AG04449 (cell line): ENCODE measurements at places on chromosomes 1 and 21.
A peak's percentile ranks its signal among the peaks of the same experiment; 100 is the strongest.

GRCh38 chr1:65297706-65298105 lies 11.6 kb upstream of the DNAJC6 start:
- no peak for DNase-seq

GRCh38 chr1:33762962-33763361 lies 100.9 kb upstream of the HMGB4 start:
- DNase-seq, result peak; percentile 38

- no peak for DNase-seq
These were observed 15.7 kb upstream of the EDEM3 start for GRCh38 chr1:184770181-184770979.

DNA sequence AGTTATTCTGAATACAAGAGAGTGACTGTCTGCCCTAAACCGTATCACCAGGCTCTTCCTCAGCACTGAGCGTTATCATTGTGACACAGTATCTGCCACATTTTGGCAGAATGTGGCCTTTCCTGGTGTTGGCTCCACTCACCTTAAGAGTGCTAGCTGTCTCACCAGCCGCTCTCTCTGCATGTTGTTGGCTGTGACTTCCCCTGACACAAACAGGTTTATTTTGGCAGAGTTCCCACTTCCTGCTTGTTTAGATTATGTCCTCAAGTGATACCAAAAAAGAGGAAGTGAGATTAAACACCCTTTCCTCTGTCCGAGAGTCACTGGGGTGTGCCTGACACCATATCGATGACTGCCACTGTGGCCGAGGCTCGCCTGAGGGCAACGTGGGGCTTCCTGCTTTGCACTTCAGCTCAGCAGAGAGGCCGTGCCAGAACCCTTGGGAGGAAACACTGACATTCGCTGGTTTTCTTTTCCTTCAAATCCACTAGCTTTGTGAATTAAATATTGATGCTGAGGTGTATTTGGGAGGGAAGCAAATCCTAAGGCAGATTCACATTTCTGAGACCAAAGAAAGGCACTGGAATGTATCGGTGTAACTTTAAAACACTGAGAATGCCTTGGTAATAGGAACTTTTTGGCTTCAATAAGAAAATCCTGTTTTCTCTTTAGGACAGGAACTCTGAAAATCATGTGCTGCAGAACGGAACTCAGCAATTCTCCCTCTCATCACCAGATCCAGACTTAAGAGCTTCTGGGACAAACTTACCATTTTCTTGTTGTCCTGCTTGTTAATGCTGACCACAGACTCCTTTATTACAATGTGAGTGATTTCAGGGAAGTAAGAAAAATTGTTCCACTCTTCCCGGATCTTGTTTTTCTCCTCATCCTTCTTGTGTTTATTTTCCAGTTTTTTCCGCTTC lies 102.1 kb downstream of the JAK1 start:
- no peak for DNase-seq

- DNase-seq, result no peak
These were observed 141.9 kb downstream of the SDCCAG8 start for GRCh38 chr1:243397613-243398321.

DNA sequence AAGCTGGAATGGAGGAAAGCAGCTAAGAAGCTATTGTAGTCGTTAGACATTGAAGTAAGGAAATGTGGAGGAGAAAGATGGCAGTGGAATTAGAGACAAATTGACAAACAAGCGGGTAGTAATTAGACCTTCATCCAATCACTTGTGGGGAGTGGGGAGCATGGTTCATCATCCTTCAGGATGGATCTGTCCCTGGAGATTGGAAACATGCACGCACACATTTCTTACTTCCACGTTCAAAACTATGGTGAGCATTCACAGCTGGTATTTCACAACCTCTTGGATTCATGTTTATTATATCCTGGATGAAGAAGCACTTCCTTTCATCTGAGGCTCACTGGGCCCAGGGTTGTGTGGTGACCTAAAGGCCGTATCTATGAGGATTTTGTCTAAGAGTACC lies 188.1 kb downstream of the ST6GALNAC3 start:
- no peak for DNase-seq

DNA sequence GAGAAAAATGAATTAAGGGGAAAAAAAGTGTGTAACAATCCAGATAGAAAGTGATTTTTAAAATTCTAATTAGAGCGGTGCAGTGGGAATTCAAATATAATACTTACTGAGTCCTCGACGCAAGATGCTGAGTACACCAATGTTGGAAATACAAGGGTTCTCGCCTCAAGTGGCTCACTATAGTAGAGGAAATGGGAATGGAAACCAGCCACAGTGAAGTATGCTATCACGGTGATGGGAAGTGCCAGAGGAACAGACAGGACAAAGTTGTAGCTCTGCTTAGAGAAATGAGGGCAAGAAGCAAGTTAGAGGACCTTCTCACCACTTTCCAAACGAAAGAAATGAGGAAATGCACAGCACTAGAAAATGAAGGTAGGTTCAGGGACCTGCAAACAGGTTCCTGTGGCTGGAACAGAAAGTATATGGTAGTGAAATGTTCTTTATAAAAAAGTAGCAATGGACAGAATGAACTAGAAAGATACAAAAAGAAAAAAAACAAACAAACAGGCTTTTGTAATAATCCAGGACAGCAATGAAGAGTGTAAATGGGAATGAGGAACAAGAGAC lies 13.5 kb downstream of the EGLN1 start:
- no peak for DNase-seq

- no peak for DNase-seq
These were observed 661.8 kb downstream of the MATN1 start for GRCh38 chr1:30061292-30062220.

GRCh38 chr1:61224609-61225008 lies 142.2 kb downstream of the NFIA start:
- no peak for DNase-seq

- no peak for DNase-seq
These were observed 47.7 kb downstream of the SYCP1 start for GRCh38 chr1:114902343-114902742.

DNA sequence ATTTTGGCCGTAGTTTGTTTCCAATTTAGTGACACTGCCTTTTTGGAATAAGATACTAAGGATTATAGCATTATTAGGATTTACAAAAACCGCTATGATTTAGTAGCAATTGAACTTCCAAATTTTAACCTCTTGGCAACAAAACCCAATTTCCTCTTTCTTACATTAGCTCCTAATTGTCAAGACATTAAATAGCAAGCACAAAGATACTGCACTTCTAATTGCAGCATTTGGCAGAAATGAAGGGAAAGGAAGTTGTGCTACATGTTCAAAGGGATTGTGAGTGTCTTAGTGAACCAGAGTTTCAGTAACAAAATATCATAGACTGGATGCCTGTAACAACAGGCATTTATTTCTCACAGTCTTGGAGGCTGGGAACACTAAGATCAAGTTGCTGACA lies 99.9 kb downstream of the NUF2 start:
- no peak for DNase-seq

DNA sequence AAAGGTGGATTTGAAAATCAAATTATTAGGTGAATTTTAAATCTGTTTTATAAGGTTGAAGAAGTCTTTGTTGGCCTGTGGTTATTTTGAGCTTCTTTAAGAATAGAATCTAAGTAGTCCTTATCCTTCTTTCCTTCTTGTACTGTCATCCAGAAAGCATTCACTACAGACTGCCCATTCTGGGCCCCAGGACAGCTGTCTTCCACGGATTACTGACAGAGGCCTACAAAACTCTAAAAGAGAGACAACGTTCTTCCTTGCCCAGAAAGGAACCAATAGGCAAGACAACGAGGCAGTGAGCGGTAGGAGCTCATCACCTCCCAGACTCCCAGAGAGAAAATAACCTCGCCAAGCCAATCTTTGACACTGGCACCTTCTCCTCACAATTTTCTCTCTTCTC lies 24.4 kb upstream of the PIGC start:
- DNase-seq, result no peak

DNA sequence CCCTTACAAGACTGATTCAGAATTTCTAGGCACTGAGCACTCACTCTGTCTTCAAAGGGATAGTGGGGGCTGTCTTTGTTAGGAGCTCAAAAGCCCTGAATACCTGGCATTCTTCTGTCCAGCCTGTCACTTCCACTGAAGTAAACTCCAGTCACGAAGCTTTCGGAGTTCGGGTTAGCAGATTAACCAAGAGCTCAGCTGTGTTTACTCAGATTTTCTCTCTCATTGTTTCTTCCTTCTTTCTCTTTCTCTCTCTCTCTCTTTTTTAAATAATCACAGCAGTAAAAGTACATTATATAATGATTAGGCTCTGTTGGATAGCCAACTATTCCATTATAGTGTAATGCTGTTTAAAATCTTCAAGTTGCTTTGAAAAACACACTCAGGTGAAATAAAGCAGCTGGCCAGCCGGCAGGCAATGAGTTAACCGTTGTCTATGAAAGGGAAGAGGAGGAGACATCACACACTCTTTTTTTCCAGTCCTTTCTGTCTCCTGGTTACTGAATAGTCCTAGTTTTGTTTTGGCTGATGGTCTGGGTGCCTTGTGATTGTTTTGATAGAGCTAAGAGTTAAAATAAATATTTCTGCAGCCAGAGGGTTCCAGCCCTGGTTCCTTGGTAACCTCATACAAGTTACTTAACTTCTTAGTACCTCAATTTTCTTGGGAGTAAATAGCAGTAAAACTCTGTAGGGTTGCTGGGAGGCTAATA lies 89.8 kb downstream of the ADSS2 start:
- DNase-seq, result no peak

DNA sequence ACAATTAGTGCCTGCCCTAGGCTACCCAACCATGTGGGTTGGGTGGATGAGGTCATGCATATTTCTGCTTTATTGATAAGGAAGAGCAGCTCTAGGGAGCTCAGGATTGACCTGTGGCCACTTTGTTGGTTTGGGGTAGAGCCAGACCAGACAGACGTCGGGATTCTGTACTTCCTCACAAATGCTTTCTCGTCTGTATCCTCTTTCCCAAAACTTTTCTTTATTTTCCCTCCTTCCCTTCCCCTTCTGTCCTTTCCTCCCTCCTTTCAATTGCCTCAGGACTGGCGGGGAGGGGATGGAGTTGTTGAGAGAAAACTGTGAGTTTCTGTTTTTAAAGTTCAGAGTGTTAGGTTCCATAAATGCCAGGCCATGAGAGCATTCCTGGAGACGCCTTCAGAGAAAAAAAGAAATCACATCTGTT lies 68.0 kb downstream of the UCK2 start:
- DNase-seq, result no peak

GRCh38 chr1:211833174-211833820 lies 2.7 kb upstream of the LPGAT1 start:
- no peak for DNase-seq

DNA sequence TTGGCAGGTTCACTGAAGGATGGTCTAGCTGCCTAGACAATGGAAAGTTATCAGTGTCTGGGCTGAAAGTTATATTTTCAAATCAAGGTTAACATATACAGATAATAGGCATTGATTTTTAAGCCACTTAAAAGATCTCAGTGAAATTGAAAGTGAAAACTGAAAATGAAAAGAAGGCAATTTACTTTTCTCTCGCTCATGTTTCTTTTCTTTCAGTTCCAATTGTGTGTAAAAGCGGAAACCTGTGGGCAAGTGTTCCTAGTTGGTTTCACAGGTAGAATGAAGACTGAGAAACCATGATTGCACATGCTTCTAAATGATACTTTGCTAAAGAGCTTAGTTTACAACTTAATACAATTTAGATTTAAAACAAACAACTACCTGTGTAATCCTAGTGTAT lies 383.7 kb downstream of the ZP4 start:
- no peak for DNase-seq

- DNase-seq, result no peak
These were observed 48.0 kb downstream of the MAN1C1 start for GRCh38 chr1:25664357-25665199.

DNA sequence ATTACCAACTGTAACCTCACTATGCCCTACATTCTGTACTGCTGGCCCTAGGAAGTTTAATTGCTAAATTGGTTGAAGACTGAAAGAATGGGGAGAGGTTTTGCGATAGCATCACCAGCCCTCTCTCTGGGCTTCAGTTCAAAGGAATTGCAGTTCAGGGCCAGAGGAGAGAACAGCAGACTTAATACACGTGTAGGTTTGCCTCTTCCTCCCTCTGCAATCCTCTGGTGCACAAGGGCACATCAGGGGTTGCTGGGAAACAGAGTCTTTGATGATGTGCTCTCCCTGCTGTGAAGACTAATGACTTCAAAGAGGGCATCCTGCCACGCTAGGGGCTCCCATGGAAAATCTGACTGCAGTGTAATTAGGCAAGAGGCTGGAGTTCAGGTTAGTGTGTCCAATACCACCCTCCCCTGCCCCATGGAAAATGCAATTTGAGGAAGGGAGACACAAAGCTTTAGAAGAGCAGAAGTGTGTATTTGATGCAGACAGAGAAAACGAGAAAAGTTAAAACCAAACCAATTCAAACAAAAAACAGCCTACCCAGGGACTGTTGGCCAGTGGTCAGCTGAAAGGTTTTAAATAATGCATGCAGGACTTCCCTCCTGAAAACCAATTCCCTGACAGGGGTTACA lies 167.9 kb downstream of the ASTN1 start:
- DNase-seq, result no peak

- DNase-seq, result no peak
These were observed 73.3 kb downstream of the LEPR start for GRCh38 chr1:65493802-65494201.

DNA sequence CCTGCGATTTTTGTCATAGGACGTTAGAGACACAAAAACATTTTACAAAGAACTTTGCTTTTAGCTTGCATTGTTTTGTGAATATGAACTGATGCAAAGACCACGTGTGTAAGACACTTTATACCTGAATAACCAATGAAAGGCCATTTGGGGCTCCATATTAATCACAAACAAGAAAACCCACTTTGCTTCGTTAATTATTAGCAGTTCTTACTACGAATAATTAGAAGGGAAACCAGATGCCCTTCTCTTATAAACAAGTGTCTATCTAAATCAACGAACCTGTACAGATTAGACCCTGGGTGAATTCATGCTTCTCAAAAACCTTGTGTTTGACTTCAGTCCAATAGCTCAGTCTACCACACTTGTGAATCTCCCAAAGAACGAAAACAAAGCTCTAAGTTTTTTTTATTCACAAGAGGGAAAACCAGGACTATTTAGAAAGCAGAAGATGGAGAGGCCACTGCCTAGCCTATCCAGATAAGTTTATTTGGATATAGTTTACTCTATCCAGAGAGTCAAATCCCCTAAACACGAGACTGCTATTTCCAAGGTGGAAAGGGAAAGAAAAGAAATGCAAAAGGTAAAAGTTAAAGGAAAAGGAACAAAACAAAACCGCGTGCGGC lies 897 bp downstream of the CYYR1 start:
- no peak for DNase-seq

GRCh38 chr1:94524531-94524930 lies 17.0 kb downstream of the F3 start:
- DNase-seq, result no peak

GRCh38 chr1:159429074-159429861 lies 2.7 kb upstream of the OR10J4 start:
- DNase-seq, result peak; percentile 91

DNA sequence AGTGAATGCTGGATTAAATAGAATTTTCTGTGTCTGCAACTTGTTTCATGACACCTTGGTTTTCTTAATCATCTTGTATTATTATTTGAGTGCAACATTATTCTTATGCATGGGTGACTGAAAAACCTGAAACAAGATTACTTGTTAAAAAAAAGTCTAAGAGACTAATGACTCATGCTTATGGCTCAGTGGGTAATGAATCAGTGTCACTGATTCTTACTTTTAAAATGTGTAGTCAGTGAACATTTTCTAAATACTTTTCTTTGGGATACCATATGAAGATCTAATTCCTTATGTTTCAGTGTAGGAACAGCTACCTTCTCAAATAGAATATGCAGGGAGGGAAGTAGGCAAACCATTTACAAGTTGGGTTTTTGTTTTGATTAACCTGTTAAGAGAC lies 65.5 kb downstream of the PRKAA2 start:
- DNase-seq, result peak; percentile 51
